ENCODE measurements at places on chromosomes 11 and 22.

- DNase-seq: no peak
Observed at GRCh38 chr22:49155039-49155769, 672.5 kb downstream of the BRD1 start.

DNA sequence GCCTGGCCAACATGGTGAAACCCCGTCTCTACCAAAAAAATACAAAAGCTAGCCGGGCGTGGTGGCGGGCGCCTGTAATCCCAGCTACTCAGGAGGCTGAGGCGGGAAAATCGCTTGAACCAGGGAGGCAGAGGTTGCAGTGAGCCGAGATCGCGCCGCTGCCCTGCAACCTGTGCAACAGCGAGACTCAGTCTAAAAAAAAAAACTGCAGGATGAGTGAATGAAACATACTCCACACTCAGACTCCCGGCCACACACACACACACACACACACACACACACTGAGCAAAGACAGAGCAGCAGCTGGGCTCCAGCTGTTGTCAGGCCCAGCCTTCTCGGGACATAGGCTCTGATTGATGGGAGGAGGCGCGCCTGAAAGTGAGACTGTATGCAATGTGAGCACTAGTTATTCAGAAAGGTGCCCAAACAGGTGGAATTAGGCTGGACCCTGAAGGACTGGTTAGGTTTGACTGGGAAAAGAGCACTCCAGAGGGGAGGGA, 1.5 kb upstream of the PLEKHA7 start:
- no peak for DNase-seq

DNA sequence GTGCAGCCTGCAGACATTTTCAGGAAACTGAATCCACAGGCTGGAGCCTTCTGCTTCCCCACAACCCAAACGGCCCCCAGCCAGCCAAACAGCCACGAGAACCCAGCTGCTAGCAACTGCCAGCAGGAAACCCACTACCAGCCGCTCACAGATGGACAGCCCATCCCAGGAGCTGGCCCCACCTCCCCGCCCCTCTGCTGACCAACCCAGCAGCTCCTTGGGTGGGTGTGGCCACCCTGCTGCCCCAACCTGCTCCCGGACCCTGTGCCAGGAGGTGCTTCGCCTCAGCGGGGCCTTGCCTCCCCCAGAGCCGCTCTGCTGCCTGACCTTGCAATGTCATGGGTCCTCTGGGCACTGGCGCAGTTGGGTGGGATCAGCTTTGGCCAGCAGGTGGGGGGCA, 8.2 kb upstream of the CCDC188 start:
- DNase-seq: no peak

GRCh38 chr11:2577991-2578928, 121.5 kb downstream of the KCNQ1OT1 start:
- no peak for DNase-seq

DNA sequence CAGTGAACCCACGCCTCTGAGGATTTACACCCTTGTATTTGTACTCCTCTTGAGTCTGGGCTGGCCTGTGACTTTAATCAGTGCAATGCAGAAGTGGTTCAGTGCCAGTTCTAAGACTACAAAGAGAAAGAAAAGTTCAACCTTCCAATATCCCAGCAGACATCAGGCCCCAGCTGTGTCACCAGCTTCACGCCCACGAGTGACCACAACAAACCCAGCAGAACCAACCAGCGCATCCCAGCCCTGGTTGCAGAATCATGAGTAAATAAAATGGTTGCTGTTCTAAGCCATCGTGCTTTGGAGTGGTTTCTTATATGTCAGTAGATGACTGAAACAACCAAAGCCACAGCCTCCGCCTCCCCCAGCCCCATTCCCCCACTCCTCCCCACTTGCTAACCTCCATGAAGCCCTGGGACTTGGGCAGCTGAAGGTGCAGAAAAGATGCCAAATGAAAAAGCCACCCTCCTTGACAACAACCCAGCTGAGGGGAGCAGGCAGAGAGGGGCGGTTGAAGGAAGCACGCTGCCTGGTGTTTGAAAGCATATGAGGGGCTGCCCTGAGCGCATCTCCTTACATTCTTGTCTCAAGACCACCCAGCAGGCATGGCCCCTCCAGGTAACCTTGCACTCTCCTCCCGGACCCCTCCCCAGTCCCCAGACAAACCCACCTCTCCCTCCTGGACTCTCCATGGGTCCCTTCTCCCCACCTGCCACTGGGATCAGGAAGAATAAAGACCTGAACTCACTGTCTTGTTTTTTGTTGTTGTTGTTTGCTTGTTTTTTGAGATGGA, 20.9 kb downstream of the TSKU start:
- DNase-seq: peak; percentile 30

GRCh38 chr11:62897311-62897710, 16.6 kb downstream of the SLC3A2 start:
- no peak for DNase-seq

DNA sequence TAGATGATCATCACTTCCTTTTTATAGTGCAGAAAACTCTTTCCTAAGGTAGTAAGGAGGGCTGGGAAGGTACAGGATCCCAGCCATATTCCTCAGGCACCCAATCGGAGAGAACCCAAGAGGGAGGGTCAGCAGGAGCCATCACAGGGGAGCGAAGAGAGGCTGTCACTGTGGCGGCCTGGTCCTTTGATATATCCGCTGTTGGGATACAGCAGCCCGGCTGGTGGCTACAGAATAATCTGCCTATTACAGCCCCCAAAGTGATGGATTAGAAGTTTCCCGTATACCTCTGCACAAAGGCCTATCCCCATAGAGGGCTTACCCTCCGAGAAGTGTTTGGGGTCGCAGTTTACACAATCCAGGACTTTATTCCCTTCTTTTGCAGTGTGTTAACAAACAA, 48.5 kb downstream of the OR4D9 start:
- DNase-seq: no peak

DNA sequence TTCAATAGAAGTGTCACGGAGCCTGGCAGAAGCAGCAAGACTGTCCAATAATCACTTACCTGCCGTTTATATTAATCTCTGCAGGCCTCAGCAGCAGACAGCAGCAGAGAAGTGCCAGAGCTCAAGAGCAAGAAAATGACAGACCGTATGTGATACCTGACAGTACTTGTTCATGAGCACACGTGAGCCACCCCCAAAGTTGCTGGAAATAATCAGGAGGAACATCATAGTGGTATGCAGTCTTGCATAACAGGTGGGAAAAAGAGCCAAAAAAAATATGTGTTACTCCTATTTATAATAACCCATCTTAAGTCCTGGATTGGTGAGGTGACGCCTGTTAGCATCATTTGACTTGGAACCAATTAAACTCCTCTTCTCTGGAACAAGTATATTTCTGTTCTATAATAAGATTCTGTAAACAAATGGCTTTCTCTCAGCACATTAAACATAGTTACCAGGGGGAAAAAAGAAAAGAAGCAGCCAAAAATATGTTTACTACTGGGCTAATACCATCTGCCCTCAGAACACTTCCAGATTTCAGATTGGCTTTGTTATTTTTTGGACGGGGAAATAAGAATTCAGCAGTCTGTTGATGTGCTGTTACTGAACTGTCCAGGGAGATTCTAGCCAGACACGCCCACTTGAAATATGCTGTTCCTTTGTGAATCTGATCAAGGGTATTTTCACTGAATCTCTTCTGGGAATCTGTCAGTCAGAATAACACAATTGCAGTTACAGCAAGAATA, 7.9 kb upstream of the SLN start:
- no peak for DNase-seq

DNA sequence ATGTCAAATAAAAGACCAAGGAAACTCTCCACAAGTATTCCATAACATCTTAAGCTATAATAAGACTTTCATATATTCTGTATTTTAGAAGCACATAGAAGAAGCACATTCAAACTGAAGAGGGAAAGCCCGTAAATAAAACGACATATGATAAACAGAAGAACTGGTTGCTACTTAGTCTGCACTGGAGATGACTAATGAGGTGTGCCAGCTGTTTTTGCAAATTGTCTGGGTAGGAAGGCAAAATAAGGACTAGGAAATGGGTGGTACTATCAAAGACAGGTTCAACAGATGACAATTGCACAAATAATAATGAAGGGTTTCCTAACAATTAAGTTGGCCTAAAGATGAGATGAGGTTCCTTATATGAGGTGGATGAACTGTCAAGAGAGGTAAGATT, 593.2 kb upstream of the CCDC179 start:
- no peak for DNase-seq

GRCh38 chr22:46763051-46763705, 728 bp downstream of the TBC1D22A start:
- DNase-seq: no peak

DNA sequence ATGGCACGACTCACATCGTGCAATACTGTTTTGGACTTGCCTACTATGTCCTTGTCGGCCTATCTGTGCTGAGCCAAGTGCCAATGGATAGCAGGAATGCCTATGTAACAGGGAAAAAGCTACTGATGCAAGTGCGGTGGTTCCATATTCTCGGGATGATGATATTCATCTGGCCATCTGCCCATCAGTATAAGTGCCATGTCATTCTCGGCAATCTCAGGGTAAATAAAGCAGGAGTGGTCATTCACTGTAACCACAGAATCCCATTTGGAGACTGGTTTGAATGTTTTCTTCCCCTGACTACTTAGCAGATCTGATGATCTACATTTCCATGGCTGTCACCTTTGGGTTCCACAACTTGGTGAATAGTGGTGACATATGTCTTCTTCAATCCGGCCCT, 20.1 kb downstream of the OOSP3 start:
- DNase-seq: no peak

DNA sequence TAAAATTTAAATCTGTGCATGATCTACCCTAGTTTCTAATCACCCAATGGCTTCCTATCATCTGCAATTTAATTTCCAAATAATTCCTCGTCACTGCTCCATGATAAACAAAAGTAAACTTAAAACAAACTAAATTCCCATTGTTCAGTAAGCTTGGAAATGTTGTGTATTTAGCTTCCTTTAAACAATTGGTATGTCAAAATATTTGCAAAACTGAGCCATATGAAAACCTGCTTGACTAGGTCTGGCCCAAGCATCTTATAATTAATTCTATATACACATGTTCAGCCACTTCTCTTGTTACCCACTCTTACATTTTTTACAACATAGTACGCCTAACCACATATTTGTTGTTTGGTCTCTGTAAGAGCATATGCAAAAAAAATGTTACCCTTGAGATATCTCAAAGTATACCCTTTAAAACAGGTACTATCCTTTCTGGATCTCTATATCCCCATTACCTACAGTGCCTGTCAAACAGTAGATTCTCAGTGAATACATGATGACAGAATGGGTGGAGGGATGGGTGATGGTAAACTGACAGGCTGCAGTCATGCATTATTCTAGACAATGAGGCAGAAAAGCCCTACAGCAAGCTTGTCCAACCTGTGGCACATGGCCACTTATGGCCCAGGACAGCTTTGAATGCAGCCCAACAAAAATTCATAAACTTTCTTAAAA, 1277.9 kb upstream of the TENM4 start:
- DNase-seq: no peak

DNA sequence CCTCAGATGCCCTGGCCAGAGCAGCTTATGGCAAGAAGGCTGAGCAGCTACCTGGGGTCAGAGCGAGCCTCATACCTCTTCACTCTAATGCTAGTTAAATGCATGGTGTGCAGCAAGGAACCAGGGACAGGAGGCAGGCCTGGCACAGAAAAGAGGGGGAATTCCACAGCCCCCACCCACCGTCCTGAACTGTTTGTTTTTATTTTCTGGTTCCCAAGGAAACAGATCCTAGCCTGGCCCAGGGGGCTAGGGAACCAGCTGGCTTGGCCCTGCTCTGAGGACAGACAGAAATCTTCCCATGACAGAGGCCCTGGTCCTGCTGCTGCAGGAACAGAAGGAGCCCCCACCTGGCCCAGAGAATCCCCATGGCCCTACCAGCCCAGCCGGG, 40.4 kb downstream of the SLCO2B1 start:
- DNase-seq: no peak

DNA sequence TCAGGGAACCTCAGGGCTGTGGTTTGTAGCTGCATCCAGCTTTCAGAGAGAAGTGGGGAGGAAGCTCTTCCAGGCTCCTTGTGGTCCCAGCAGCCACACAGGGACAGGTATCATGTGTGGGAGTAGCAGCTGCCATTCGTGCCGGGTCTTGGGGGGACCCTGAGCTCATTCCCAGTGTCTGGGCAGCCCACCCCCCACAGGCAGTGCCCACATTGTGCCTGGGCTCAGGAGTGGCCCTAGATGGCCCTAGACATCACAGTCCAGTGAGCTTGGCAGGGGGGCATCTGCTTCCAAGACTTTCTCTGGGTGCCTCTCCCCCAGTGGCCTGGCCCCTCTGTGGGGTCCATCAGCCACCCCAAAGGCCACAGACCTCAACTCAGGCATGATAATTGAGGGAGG, 619.7 kb downstream of the BRD1 start:
- no peak for DNase-seq

DNA sequence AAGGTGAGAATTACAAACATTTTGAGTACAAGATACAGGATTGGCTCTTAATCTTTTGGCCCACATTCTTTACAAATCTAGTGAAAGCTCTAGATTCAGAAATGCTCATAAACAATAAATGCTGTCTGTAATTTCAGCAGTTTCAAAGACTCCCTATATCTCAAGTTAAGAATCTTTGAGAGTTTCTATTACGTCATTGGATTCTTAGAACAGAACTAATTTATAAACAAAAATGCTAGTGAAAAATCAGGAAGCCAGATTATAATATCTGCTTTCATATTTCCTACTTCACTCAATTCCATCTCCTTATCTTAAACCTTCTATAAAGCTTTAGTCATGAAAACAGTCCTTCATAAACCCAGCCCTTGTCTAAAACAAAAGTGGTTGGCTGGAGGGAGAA, 32.1 kb downstream of the CTSC start:
- DNase-seq: no peak

GRCh38 chr11:640021-640706, 3.1 kb downstream of the DRD4 start:
- no peak for DNase-seq

- no peak for DNase-seq
Observed at GRCh38 chr11:12769834-12770345, 95.7 kb downstream of the TEAD1 start.

- DNase-seq: no peak
Observed at GRCh38 chr11:17013548-17014320, 480 bp downstream of the PLEKHA7 start.

DNA sequence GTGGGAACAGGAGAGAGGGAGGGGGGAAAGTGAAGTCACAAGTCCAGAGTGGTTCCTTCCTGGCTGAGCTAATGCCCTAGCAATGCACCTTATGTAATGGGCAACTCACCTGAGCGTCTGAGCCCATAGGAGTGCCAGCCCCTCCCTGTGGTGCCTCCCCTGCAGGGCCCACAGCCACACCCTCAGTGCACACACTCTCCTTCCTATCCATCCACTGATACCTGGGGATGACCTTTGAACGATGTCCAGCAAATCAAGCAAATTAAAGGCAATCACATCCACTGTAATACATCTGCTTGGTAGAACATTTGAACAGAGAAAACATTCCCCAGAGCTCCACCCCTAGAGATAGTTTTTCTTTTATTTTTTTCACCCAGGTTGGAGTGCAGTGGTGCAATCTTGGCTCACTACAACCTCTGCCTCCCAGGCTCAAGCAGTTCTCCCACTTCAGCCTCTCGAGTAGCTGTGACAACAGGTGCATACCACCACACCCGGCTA, 19.6 kb upstream of the MICAL2 start:
- no peak for DNase-seq

- no peak for DNase-seq
Observed at GRCh38 chr11:73965764-73966121, 14.9 kb downstream of the DNAJB13 start.

- DNase-seq: no peak
Observed at GRCh38 chr11:109197656-109198055, 224.3 kb upstream of the C11orf87 start.

- no peak for DNase-seq
Observed at GRCh38 chr11:23751280-23751679, 745.6 kb upstream of the LUZP2 start.

GRCh38 chr11:122304306-122304705, 188.3 kb upstream of the BLID start:
- no peak for DNase-seq

GRCh38 chr11:57772562-57772961, 11.0 kb downstream of the CTNND1 start:
- DNase-seq: no peak

All from stimulated activated CD4-positive, alpha-beta T cell treated with anti-CD3 and anti-CD28 coated beads, TNF-alpha, amount 100 ng/mL, for 24 hours (primary cell).